ENCODE measurements at places on chromosomes 6 and 20.

- no peak for DNase-seq
Measured at GRCh38 chr6:113375950-113376846, 480.9 kb upstream of the MARCKS start.

DNA sequence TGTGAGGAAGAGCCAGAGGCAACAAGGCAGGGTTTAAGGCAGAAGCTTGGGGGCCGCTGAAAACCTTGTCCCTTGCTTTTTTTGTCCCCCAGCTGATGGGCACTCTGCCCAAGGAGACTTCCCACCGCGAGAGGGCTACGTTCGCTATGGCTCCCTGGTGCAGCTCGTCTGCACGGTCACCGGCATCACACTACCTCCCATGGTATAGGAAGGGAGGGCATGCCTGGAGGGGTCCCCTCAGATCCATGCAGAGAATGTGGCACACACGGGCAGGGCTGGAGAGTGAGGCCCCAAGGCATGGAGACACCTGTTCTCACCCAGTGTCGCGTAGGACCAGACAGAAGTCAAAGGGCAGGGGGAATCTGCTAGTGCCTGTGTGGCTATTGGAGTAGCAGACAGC, 5.8 kb upstream of the MATN4 start:
- no peak for DNase-seq

DNA sequence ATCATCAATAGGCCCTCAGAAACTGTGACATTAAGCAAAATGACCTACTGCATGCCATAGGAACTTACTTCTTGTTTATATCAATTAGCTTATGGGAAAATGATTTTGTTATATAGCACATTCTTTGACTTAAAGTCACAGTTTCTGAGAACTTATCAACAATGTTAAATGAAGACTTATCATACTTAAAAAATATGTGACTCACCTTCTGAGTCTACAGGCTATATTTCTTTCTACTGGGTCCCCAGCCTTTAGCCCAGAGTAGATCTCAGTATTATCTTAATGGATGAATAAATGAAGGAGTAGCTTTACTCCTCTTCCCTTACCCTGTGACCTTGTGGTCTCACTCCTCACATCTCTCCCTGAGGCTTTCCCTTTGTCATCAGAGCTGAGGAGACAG, 180.2 kb downstream of the MAFB start:
- DNase-seq: no peak

- no peak for DNase-seq
Measured at GRCh38 chr6:146429831-146430230, 113.8 kb upstream of the RAB32 start.

GRCh38 chr20:3223994-3224680, 14.8 kb downstream of the ITPA start:
- DNase-seq: no peak

- DNase-seq: no peak
Measured at GRCh38 chr20:45059022-45059728, 41.8 kb downstream of the KCNS1 start.

DNA sequence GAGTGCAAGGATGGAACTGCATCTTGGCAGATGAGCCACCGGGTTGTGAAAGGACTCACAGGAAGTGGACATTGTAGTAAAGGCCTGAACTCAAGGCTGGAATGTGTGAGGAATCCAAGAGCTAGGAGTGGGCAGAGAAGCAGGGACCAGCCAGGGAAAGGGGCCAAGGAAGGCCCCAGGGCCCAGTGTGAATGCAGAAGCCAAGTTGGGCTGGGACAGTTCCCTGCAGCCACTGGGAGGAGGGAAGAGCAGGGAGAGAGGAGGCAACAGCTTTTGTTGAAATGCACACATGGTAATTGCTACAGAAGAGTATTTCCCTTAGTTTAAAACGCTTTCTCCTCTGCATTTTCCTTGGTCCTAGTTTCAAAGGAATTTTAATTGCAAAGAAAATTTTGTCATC, 34.6 kb downstream of the CDH22 start:
- no peak for DNase-seq

- DNase-seq: no peak
Measured at GRCh38 chr6:135782546-135782945, 69.0 kb upstream of the PDE7B start.

- DNase-seq: no peak
Measured at GRCh38 chr6:21051777-21052176, 517.5 kb downstream of the CDKAL1 start.

GRCh38 chr6:41298785-41299502, 12.5 kb upstream of the TREM1 start:
- no peak for DNase-seq

DNA sequence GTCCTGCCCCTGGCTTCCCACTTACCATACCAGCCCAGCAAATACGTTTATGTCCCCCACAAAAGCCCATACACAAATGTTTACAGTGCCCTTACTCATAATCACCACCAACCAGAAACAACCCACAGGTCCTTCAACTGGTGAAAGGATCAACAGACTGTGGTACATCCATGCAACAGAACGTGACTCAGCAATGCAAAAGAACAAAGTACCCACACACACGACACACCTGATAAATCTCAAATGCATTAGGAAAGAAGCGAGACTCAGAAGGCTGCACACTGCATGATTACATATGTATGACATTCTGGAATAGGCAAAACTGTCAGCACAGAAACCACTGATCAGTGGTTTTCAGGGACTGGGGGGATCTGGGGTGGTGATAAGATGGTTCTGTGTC, 20.5 kb downstream of the NCR2 start:
- DNase-seq: no peak

- peak; percentile 47 for DNase-seq
Measured at GRCh38 chr20:3819411-3820047, 818 bp upstream of the AP5S1 start.

- DNase-seq: no peak
Measured at GRCh38 chr6:91864911-91865310, 1278.0 kb upstream of the MAP3K7 start.

GRCh38 chr6:2448826-2449571, 203.6 kb upstream of the GMDS start:
- DNase-seq: no peak

DNA sequence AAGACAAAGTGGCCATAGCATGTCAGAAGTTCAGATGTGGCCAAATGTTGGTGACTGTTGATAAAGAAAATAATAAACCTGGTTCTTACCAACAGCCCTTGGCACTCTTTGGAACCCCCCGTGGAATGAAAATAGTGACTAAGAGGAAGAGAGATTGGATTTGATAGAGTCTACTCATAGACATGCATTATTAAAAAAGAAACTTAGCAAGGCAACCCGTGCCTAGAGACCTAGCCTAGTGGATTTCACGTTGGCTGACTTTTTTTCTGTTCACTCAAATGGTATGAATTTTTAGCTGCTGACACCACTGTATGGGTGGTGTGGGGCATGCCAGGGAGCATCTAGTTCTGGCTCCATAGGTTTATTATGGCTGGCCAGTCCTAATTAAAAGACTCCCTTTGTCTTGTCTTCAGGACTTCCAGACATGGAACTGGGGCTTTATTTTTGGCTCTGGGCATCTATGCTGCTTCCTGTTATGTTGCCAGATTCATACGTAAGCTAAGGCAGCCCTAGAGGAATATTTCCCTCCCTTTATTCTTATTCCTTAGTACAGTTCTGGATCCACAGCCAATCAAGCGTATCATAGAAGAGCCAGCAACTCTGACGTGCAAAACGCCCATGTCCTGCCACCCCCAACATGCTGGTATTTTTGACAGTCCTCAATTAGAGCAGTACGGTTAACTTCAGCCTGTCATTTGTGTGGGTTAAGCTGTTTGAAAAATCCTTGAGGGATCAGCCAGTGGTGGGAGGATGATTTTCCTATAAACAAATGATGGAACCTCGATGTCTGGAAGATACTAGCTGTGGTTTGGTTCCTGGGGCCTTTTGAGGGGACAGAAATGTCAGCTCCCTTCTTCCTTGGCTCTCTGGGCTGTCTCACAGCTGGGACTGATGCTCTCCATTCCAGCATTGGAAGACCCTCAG, 127.5 kb downstream of the ISM1 start:
- DNase-seq: no peak

DNA sequence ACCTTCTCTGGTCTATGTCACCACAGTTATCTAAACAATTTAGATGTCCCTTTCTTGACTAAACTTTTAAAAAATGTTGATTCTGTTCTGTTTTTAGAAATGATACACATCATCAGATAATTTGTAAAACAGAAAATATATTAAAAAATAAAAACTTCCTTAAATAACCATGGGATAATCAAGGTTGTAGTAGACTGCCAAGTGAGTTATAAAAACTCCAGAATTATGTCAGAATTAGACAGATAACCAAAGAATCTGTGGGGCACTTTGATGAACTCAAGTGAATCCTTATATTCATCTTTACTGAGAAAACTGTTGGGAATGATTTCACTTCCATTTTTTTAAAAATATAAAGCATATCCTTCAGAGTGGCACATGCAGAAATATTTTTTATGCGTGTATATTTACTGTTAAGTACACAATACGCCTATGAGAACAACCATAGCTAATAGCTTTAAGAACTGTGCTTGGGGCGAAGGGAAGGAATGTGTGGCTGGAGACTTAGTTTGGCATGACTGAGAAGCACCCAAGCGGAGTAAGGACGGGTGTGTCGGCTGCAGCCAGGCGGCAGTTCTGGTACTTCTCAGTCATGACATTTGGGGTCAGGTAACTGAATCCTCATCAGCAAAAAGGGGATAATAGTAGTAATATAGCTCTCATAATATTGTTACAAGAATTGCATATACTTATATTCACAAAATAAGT, 604.7 kb upstream of the CITED2 start:
- peak; percentile 41 for DNase-seq

DNA sequence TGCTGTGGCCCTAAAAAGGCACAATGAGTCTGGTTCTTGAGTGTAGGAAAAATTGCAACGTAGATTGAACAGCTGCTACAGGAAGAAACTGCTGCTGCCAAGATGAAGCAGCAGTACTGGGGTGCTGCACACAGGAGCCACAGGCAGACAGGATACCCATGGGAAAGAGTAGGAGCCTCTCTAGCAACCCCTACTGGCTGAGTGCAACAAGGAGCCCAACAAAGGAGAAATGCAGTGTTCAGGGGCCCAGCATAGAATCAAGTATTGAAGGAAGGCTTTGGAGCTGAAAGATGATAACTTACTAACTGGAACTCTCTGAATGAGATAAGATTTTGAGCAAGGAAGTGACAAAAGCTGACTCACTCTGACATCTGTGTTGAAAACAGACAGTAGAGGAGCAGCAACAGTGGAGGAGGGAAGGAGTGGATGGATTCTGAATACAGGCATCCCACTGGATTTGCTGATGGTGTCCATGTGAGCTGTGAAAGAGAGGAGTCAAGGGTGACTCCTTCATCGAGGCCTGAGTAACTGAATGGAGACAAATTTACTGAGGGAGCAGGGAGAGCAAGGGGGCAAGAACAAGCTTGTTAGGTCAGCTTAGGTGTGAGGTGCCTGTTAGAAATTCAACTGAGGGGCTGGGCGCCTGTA, 534.7 kb upstream of the JARID2 start:
- DNase-seq: no peak

DNA sequence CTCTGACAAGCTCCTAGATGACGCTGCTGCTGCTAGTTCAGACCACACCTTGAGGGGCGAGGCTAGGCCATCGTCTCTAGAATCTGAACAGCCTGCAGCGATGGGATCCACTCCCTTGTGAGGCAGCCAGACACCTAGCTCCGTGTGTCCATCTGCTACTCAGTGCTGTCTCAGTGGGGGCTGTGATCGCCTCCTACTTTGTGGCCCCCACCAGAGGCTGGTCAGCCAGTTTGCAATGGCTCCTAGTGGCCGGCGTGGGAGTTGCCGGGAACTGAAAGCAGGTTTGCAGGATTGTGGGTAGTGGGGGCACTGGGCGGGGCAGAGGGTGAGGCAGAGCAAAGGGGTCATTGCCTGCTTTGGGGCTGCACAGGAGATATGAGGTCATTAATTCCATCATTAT, 2.8 kb downstream of the CCN5 start:
- no peak for DNase-seq

DNA sequence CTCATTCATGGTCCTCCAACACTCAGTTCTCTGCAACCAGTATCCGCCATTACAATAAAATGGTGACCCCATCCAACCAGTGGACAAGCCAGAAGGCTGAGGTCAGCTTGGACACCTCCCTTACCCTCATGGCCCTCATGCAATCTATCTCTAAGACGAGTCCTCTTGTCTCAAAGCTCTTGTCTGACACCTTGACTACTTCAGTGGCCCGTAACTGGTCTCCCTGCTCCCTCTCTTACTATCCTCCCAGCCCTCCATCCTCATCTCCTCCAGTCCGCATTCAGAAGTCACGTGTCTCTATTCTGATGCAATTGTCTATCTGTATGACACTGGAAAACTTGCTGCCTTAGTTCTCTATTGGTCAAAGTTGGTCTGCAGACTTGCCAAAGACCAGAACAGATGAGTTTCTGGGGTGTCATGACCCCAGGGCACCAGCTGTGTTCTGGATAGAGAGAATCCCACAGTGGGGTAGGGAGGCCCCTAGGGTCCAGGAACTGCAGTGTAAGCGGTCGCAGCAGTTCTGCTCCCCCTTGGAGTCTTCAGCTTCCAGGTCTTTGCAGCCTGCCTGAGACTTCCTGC, 59.6 kb upstream of the RNF24 start:
- no peak for DNase-seq

- no peak for DNase-seq
Measured at GRCh38 chr6:140252099-140252498, 877.7 kb upstream of the CITED2 start.

DNA sequence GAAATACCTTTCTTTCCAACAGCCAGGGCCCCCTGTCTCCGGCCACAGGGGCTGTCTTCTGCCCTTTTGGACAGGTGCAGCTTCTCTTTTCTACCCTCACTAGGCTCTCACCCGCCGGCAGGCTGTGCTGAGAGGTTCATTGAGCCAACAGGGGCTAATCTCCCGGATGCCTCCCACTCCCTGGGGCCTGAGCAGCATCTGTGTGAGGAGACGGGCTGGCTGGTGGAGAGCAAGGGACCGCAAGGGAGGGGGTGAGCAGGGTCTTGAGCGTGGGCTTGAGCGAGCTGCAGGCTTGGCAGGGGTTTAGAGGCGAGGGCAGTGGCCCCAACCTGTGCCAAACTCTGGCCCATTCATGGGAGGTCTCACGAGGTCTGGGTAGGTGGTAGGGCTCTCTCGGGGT, 56.5 kb upstream of the CST7 start:
- DNase-seq: no peak

DNA sequence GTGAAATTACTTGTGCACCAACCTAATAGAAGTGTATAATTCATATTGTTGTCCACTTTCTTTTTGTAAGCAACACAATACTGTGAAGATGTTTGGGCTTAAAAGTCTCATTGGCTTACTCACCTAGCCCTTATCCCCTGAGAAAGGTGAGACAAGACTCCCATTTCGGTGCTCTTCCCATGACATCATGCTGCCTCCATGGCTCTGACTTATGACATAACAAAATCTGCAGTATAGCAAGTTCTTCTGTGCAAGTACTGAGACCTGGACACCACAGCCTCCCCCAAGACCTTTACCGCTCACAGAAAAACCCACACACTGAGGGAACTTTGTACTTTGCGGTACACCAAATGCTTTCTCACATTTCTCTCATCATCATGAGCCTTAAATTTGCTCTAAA, 50.5 kb downstream of the HAO1 start:
- no peak for DNase-seq

Data from left ventricle myocardium superior (tissue), 1 donor.